Esophagus squamous epithelium (tissue), 5 donors: ENCODE measurements at places on chromosomes 11 and 22.
A peak's percentile ranks its signal among the peaks of the same experiment; 100 is the strongest.

GRCh38 chr11:119536801-119537200 is 113.8 kb upstream of the THY1 start:
- DNase-seq = no peak

GRCh38 chr11:23856654-23857053 is 640.2 kb upstream of the LUZP2 start:
- DNase-seq = no peak

DNA sequence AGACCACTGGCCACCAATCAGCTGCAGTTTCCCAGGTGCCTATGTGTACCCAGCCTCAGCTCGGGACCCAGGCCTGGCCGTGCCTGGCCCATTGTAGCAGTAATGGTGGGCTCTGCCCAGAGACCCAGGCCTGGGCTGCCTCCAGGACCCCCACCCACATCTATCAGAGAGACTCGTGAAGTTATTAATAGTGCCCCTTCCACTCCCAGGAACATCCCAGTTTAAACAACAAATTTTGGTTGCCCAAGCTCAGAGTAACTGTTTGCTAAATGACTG is 42.5 kb downstream of the IGLL5 start:
- DNase-seq = no peak

DNA sequence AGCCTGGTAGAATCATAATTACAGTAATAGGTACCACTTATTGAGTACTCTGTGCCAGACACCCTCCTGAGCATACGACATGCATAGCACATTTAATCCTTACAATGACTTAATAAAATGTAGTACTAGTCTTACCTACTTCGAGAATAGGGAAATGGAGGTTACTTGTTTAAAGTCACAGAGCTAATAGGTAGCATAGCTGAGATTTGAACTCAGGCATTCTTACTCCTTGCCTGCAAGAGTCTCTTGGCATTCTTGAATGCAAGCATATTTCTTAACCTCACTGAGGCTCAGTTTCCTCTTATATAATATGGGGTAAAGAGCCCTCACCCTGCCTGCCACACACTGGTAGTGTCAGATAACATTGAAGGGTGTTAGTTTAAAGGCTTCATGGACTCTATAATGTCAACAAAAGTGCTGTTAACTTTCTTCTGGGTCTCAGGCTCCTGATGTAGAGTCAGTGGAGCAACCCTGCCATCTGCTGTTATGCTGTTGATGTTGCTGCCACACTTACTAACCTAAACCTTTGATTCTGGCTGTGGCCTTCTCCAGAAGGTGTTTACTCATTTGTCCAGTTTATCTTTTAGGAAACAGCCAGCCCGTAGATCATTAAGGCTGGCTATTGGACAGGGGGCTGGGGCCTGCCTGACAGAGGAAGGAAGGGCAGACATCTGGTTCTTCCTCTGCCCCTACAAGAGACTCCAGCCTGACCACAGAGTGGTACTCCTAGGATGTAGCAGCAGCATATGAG is 18.9 kb downstream of the LIMK2 start:
- no peak for DNase-seq

- no peak for DNase-seq
Observed at GRCh38 chr11:118002541-118003423, 16.6 kb downstream of the IL10RA start.

GRCh38 chr11:93988912-93989311 is 32.2 kb upstream of the HEPHL1 start:
- DNase-seq = no peak

DNA sequence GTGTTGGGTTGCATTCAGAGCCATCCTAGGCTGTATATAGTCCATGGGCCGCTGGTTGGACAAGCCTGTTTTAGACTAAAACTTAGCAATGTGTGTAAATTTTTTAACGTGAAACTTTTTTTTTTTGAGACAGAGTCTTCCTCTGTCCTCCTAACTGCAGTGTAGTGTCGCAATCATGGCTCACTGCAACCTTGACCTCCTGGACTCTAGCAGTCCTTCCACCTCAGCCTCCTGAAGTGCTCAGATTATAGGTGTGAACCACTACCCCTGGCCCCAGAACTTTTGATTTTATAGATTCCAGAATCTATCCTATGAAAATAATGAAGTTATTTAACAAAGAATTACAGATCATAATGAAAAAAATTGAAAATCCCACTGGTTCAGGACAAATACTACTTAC is 29.9 kb upstream of the PANX2 start:
- DNase-seq = no peak

GRCh38 chr22:46533070-46533833 is 4.2 kb downstream of the CELSR1 start:
- DNase-seq = no peak

DNA sequence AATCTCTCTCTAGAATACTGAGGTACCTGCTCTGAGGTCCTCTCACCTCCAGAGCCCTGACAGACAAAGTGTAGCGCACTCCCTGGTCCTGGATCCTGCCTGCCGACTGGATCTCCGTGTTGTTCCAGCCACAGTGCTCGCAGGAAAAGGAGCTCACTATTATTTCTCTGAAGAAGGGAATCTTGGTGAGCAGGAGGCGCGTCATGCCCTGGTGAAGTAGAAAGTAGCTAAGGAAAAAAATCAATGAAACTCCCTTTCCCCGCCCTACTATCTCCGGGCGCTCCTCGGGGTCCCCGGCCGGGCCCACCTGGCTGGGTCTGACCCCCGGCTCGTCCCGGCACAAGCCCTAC is 412 bp downstream of the ZPR1 start:
- no peak for DNase-seq

DNA sequence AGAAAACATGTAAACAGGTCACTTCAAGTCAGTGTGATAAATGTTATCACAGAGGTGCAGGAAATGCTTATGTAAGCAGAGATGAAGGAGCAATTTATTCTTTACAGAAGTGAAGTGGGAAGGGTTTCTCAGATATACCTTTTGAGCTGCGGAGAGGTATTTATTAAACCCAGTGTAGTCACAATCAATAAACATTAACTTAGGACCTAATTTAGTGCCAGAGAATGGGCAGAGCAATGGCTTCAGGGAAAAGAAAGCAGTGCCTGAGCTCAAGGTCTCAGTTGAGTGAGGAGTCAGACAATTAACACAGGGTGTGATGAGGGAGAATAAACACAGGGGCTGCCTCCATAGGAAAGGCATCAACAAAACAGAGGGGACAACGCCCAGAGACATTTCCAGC is 1.9 kb downstream of the MS4A5 start:
- DNase-seq = no peak

DNA sequence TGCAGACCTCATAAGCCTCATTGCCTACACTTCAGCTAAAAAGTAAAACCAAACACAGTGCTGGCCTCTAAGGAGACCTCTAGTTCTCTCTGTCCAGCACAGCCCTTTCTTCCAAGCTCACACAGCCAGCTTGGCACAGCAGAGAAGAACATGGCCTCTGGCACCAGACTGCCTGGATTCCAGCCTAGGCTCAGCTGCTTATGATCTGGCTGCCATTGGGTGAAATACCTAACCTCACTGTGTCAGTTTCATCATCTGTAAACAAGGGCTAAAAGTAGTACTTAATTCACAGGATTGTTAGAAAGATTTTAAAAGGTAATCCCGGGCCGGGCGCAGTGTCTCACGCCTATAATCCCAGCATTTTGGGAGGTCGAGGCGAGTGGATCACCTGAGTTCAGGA is 9.9 kb upstream of the ACER3 start:
- DNase-seq = no peak

DNA sequence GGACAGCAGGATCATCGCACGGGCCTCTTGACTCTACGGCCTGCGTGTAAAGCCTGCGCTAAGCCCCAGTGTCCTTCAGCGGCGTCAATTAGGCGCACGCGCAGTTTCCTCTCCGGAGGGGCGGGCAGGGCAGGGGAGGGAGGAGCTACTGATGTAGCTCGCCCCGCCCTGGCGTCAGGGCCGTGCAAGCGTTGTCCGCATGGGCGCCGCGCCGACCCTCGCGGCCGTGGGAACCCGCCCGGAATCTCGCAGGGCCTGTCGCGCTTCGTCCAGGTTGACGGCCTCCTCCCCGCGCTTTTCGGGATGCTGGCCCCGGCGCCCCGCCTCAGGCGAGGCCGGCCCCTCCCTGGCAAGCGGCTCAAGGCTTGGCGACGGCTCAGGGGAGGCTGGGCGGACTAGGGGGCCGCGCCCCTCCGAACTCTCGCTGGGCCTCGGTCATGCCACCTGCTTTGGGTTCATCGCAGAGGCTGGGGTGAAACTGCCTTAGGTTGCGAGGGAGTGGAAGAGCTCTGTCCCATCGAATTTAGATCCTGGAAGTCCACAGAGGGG is 61.1 kb downstream of the ST3GAL4 start:
- peak; percentile 42 for DNase-seq

DNA sequence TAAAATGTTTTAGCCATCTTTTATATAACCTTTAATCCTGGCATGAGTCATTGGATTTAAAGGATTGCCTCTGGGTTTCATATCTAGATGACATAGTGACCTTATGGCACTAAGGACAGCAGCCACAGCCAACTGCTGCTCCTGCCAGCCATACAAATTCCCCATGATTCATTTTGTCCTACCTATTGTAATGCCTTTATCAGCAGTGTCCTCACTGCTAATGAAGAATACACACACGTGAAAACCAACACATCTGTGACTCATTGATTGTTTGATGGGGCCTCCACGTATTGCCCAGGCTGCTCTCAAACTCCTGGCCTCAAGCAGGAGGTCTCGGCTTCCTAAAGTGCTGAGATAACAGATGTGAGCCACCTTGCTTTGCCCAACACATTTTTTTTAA is 1.8 kb downstream of the LDHAL6A start:
- DNase-seq = no peak

- DNase-seq = no peak
Observed at GRCh38 chr11:1693327-1694063, 3.5 kb upstream of the KRTAP5-6 start.

GRCh38 chr11:31240340-31240904 is 129.1 kb downstream of the DCDC1 start:
- no peak for DNase-seq

DNA sequence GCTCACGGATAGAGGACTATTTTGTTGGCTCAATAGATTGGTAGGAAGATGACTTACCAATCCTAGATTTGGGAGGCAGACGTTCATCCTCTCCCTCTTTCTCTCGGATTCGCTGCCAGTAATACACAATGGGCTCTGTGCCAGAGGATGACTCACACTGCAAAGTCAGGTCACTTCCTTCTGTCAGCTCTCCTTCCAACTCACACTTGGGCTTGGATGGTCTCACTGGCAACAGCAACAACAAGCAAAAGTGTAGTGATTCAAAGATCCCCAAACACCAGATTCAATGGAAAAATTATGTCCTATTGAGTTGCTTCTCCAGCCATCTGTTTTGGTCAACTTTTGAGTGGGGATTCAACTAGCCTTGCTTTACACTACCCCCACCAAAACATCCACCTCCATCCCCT is 21.7 kb upstream of the HSPA8 start:
- DNase-seq = no peak

GRCh38 chr11:6746086-6746618 is 25.6 kb downstream of the OR2AG2 start:
- DNase-seq = no peak

- no peak for DNase-seq
Observed at GRCh38 chr11:116852261-116853031, 15.0 kb upstream of the APOA1 start.

DNA sequence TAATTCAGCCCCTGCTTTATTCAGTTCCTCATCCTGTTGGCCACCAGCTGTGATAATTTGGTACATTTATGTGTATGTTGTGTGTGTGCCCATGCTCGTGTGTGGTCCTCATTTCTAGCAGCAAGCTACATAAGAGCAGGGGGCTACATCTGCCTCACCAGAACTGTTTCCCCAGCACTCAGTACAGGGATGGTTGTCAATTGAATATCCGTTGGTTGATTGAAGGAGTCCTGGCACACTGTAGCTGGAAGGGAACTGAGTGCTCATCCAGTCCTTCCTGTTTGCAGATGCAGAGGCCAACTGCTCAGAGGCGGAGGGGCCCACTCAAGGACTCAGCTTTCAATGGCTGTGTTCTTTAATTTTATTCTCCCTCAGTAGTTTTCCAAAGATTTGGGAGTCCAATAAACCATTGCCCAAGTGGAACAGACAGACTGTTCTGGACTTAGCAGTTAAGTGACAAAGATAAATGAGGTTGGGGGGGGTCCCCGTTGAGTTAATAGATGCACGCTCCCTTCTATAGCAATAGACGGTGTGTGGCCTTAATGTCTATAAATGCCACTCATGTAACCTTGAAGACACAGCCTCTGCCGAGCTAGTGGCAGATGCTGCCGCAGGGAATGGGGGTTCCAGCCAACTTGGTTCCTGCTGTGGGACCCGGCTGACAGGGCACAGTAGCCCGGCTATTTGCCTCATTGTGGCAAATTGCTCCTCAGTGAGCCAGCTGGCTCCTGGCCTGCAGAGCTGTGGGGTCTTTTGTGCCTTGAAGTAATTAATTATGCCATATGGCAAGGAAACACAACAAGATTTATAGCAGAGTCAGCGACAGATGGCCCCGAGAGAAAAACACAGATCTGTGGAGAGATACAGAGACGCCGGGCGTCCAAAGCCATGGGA is 71.4 kb upstream of the GRK3 start:
- DNase-seq = no peak

- no peak for DNase-seq
Observed at GRCh38 chr22:21736948-21737347, 1.4 kb upstream of the YPEL1 start.

GRCh38 chr11:78834886-78835285 is 260.2 kb upstream of the NARS2 start:
- DNase-seq = no peak

DNA sequence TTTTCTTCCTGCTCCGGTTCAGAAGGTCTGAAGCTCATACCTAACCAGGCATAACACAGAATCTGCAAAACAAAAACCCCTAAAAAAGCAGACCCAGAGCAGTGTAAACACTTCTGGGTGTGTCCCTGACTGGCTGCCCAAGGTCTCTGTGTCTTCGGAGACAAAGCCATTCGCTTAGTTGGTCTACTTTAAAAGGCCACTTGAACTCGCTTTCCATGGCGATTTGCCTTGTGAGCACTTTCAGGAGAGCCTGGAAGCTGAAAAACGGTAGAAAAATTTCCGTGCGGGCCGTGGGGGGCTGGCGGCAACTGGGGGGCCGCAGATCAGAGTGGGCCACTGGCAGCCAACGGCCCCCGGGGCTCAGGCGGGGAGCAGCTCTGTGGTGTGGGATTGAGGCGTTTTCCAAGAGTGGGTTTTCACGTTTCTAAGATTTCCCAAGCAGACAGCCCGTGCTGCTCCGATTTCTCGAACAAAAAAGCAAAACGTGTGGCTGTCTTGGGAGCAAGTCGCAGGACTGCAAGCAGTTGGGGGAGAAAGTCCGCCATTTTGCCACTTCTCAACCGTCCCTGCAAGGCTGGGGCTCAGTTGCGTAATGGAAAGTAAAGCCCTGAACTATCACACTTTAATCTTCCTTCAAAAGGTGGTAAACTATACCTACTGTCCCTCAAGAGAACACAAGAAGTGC is 661 bp upstream of the MALAT1 start:
- DNase-seq = no peak

DNA sequence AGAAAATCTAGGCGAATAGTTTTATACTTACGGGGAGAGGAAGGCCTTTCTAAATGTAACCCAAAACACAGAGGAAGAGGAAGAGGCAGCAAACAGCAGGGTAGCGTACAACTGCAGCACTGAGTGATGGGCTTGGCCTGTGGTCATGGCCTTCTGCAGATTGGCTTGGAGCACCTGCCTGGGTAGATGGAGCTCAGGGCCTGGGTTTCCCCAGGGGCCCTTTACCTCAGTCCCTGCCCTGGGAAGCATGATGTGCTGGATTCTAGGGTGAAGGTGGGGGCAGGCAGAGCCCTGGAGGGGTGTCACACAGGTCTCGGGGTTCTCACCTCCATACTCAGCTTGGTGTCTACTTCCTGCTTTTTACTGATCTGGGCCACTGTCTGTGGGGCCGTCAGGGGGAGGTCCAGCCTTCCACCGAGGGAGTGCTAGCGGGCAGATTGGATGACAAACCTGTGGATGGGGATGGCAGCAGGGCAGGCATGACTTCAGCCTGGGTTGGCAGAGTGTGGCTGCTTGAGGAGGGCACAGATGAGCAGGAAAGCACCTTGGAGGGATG is 27.7 kb upstream of the CHRM1 start:
- DNase-seq = no peak
